ENCODE measurements at places on chromosomes 1 and 21.

DNA sequence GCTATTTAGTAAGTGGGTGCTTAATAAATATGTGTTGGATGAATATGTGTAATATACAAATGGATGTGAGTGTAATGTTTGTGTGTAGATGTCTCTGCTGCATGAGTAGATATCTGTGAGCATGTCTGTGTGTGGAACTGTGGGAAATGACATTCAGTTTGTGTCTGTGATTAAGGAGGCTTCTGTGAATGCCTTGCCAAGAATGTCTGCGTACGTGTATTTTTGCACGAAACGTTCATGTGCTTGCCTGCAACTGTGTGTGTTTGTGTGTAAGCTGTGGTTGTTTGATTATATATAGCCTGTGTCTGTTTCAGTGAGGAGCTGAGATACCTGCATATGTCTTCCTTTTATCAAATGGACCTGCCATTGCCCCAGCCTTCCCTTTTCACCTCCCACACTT lies 13.8 kb downstream of the DMBX1 start:
- no peak for DNase-seq

- DNase-seq: no peak
Measured at GRCh38 chr1:200960948-200961340, 62.6 kb downstream of the KIF21B start.

DNA sequence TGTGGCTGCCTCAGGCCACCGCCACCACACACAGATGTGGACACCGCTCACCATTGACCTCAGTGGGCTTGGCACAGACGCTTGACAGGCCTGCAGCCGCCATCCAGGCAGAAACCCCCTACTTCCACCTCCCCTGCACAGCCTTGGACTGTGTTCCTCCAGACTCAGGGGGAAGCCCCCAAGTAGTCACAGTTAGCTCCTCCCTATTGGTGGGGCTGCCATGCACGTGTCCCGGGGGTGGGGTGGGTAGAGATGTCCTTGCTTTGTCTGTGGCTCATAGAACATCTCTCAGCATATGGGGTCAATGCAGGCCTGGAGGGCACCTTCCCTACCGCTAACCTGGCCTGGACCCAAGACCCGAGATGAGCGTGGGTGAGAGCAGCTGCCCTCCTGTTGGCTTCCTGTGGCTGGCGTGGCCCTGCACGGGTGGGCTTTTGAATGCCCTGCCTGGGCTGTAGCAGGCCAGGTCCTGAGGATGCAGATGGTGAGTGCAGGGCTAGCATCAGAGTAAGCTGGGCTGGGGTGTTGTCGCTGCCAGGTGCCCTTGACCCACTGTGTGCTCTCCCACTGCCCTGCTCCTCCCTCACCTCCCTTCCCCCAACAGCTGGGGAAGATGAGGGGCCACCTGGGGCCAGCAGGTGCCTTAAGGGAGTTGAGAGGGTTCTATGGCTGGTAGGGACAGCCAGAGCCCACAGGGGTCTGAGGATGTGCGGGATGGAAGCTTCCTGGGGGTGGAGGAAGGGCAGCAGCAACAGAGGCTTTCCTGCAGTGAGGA lies 6.2 kb downstream of the CROCC start:
- no peak for DNase-seq

GRCh38 chr1:206544562-206545257 lies 37.4 kb downstream of the RASSF5 start:
- peak; percentile 89 for DNase-seq

DNA sequence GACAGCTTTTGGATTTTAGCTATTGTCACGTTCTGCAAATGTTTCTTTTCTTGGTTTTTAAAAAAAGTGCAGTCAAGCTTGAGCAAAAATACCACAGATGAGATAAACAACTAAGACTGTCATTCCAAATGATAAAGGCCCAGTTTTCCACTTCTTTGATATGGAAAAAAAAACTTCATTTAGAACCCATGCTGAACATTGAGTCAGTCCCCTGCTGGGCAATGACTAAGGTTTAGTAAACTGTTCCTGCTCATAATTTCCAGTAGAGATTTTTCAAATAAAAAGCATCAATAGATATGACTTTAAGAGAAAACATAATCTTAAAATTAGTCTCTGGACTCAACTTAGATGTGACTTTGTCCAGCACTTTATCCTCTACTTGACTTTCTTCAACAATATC lies 167.9 kb upstream of the C8B start:
- no peak for DNase-seq

- no peak for DNase-seq
Measured at GRCh38 chr1:201059871-201060555, 36.5 kb upstream of the KIF21B start.

DNA sequence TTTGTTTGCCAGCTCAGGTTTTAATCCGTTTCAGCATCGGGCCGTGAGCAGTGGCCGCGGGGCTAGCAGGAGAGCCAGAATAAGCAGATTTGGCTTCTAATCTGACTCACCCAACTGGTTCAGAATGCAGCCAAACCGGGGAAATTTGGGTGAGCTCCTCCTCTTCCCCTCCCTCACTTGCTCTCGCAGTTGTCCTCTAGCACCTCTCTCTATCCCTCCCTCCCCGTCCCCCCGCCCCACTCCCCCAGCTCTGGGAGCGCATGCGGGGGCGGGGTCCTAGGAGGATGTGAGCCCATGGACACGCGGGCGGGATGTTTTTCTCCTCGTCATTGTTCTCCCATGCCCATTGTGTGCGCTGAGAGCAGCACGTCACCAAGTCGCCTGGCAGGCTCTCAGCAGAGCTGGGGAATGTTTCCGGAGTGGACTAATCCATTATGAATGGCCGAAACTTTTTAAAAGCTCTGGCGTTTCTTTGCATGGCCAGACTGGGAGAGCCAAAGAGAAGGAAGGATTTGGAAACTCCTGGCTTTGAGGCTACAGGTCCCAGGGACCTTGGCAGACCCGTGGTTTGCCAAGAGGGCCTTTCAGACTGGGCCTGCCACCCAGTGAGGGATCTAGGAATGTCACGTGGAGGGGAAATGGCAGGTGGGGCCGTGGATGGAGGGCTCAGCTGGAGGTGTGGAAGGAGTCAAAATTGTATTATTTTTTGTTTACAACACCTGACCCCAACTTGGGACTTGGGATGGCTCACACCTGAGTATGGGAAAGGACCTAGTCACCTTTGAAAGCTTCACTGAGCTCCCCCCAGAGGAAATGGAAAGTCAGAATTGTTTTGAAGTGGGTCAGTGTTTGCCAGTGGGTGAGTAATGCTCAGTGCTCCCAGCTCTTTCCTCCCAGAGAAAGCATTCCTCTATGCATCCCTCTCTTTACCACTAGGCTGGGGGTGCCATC lies 39.2 kb downstream of the CDK18 start:
- DNase-seq: no peak

- no peak for DNase-seq
Measured at GRCh38 chr1:90850181-90850897, 133.2 kb upstream of the BARHL2 start.

DNA sequence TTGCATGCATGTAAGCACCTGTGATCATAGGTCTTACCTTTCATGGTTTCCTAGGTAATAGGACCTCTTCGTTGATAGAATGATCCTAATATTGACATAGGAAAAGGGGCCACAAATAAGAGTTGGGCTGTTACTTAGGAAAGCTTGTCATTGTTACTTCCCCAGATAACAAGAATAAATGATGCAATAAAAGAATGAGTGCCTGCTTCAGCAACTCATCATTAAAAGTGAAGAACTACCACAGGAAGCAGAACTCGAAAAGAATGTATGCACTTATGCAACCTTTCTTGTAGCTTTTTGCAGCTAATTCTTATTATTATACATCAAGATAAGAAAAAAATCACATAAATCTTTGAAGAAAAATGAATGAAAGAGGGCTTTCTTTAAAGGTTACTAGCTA lies 548.6 kb downstream of the LTN1 start:
- no peak for DNase-seq

- DNase-seq: no peak
Measured at GRCh38 chr1:18599704-18600103, 30.9 kb upstream of the PAX7 start.

DNA sequence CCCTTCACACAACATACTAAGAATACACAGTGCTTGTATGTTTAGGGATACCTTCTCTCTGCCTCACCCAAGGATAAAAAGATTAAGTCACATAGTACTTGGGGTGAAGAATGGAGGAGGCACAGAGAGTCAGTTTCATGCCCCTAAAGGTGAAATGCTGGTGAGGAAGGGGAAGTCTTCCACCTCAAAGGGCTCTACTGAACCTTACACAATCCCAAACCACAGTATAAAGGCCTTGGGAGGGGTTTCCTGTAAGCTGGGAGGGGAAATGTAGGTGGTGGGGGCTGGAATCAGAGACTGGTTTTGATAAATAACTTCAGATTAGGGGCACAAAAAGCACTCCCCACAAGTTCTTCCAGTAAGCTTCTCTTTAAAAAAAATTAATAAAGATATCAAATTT lies 3.5 kb downstream of the MINDY1 start:
- DNase-seq: no peak

DNA sequence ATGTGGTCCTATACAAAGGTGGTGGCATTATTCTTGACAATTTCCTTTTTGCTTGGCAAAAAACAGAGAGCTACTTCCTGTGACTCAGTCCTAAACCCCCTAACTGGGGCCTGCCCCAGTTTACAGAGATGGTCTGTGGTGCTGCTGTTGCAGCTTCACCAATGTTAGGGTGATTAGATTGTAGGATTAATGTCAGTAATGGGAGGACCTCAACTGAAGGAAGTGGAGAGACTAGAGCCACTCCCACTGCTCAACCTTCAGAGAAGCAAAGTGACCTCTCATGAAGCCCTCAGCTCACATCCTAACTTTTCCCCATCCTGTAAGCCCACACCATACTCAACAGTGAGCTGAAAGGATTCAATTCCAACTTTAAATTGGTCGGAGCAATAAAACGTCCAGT lies 3.6 kb downstream of the S100A6 start:
- no peak for DNase-seq

DNA sequence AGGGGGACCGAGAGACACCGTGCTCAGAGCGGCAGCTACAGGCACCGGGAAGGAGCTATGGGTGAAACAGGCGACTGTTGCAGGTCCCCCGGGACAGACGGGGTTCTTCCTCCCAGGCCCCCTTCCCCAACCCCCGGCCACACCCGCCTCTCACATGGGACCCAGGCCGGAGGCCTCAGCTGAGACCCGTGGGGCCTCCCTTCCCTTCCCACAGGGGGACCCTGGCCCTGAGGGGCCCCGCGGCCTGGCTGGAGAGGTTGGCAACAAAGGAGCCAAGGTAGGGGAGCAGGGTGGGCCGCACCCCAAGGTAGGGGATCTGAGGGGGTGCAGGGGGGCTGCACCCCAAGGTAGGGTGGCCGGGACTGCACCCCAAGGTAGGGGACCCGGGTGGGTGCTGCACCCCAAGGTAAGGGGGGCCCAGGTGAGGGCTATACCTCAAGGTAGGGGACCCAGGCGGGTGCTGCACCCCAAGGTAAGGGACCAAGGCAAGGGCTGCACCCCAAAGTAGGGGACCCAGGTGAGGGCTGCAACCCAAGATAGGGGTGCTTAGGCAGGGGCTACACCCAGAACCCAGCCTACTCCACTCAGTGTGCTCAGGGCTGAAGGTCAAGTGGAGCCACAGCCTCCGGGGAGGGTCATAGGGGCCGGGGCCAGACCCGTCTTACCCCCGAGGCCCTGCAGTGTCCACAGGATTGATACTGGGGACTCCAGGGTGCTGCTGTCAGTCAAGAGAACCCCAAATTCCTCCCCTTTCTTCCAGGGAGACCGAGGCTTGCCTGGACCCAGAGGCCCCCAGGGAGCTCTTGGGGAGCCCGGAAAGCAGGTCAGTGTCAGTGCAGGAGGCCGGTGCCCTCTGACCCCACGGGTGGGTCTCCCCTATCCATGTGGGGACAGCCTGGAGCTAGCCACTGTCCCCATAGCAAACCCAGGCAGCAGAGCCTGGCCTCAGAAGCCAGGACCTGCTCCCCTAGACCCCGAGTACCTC lies 22.7 kb downstream of the COL6A2 start:
- no peak for DNase-seq

DNA sequence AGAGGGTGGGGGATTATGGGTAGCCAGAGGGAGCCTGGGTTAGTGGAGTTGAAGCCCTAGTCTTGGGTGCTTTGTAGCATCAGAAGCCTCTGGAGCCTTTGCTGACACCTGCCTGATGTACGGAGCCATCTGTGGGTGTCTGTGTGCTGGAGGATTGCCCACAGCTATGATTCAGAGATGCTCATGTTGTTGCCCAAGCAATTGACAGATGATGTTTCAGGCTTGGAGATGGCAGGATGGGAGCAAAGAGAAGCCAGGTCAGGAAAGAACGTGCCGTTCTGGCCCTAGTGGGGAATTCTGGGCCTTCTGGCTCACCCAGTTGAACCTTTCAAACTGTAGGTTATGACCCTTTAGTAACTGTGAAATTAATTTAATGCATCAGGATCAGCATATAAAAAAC lies 27.6 kb downstream of the COQ8A start:
- no peak for DNase-seq
